ENCODE measurements at places on chromosomes 7 and 10.

- no peak for DNase-seq
Measured at GRCh38 chr7:79666472-79666871, 213.0 kb upstream of the MAGI2 start.

- DNase-seq = no peak
Measured at GRCh38 chr10:102773986-102774385, 30.2 kb downstream of the WBP1L start.

DNA sequence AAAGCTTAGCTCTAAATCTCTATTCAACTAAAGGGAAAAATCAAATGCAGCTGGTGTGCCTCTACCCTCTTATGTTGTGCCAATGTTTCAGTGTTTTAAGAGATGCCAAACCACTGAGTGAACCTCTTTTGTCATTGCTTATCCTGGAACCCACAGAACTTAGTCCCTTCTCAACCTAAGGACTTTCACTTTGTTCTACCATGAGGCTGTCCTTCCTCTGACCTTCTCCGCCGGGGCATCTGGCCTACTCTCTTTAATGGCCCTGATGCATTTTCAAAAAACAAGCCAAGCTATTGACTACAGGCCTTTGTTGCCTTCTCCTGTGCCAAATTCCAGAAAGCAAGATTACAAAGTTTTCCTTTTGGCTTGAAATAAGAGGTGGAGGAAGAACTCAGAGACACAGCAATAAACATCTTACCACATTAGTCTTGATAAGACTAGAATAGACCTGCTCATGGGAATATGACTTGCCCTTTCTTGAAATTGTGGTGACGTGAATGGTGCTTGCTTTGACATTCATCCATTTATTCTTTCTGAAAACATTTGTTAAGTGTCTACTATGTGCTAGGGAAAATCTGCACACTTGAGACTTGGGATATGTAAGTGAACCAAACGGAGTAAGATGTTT, 253.2 kb upstream of the SMIM30 start:
- no peak for DNase-seq

GRCh38 chr7:74130518-74130917, 43.6 kb upstream of the EIF4H start:
- DNase-seq = no peak

GRCh38 chr10:123011987-123012386, 3.2 kb downstream of the ACADSB start:
- no peak for DNase-seq

Data from NCI-H510A (cell line).